ENCODE measurements at places on chromosomes 13 and 19.

DNA sequence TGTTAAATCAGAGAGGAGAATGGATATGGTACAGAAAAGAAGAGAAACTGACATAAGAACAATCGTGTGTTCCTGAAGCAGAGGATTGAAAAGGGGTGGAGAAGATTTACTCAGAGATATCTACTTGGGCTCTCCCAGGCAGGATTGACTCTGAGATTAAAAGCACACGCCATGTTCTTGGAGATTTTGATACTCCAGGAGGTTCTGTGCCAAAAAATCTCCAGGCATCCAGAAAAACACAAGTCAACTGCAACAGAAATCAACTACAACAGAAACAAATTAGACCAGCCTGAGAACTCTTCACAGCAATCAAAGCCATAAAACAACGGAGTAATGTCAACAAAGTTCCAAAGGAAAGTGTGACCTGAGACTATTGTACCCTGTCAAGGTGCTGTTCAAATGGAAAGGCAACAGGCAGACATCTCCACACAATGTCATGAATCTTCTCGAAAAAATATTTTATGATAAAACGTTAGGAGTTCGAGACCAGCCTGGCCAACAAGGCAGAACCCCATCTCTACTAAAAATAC lies 104.2 kb downstream of the UBL3 start:
- DNase-seq, result no peak

DNA sequence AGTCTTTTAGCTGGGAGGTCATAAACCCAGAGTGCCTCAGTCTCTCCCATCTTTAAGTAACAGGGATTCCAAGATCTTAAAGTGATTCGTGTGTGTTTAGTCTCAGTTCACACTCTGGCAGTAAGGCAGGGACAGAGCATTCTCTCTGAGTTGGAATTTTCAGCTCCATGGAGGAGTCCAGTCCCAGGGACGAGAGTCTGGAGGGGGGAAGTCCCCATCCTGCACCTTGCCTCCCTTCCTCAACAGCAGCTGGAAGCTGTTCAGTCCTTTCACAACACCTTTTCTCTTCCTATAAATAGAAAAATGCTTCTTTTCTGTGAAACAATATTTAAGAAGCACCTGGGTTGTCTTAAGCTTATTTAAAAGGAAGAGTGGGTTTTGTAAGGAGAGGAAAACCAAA lies 82.0 kb downstream of the KLF5 start:
- DNase-seq, result no peak

DNA sequence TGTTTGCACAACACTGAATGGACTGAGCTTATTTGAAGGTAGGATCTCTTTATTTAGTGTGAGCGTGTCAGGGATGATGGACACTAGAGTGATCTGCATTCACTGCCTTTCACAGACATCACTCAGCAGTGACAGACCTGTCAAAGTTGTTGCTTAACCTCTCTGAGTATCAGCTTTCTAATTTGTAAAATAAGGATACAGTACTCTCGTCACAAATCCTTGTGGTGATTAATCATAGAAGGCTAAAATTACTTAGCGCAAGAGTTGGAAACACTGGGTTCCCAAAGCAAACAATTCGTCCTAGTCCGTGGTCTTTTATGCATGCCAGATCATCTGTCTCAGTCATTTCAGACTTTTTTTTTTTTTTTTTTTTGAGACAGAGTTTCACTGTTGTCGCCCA lies 16.6 kb downstream of the CARD8 start:
- no peak for DNase-seq

DNA sequence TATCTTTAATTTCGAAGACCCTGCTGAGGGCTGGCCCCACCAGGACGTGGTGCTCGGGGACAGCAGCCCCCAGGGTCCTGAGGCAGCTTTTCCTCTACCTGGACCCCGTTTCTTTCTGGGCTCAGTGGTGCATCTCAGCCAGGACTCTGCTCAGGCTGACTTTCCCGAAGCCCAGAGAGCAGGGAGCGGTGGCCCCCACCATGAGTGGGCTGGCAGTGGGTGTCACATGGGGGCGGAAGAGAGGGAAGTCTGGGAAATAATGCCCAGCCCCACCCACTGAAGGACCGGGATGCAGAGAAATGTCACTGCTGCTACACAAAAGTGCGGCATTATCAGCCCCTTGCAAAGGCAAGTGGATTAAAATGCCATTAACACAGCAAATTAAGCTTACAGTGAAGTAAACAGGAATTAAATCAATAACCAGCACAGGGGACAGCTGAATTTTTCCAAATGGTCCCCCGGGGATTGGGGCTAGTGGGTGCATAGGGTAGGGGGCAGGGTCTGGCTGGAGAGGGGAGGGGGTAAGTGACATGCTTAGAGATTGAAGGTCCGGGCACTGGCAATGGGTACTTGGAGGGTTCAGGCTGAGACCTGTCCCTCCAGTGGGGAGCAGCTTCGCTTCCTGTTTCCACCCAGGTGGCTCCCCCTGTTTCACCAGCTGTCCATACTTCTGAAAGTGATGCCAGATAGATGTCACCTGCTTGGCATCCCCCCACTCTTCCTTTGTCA lies 177.3 kb downstream of the URI1 start:
- no peak for DNase-seq

DNA sequence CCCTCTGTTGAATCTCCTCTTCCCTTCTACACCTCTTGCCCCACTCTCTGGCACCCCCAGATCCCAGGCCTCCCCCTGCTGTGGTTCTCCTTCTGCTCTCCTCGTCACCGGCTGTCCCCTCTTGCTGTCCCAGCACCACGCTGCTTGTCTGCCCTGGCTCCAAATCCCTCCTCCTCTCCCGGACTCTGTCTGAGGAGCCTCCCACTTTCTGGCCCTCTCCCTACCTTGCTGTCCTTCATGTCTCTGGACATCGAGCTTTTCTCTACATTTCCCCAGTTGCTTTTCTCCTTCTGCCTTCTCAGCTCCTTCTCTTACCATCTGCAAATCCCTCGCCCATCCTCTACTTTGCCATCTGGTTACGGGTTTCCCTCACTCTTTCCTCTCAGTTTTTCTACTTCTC lies 1.2 kb downstream of the ZNF347 start:
- DNase-seq, result no peak

GRCh38 chr19:6743066-6743465 lies 3.6 kb downstream of the TRIP10 start:
- DNase-seq, result no peak

DNA sequence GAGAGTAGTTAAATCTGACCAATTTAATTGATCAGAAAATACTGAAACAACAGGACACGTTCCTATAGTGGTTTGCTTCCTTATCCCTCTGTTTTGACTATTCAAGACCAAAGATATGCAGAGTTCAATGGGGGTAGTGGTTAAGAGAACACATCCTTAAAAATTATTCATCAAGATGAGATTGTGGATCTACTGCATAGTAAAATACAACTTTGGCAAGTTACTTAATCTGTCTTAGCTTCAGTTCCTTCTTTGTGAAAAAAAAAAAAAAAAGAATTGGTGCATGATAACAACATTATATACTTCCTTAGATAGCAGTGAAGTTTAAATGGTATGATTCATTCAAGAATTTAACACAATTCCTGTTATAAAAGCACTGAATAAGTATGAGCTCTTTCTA lies 552.1 kb downstream of the DCT start:
- DNase-seq, result no peak

GRCh38 chr13:76245211-76245610 lies 609.1 kb downstream of the LMO7 start:
- DNase-seq, result no peak

All from naive B cell (primary cell).